Stimulated activated CD4-positive, alpha-beta T cell treated with anti-CD3 and anti-CD28 coated beads, Interleukin-4, amount 100 ng/mL, for 4 hours (primary cell): ENCODE measurements at places on chromosomes 3 and 15.

DNA sequence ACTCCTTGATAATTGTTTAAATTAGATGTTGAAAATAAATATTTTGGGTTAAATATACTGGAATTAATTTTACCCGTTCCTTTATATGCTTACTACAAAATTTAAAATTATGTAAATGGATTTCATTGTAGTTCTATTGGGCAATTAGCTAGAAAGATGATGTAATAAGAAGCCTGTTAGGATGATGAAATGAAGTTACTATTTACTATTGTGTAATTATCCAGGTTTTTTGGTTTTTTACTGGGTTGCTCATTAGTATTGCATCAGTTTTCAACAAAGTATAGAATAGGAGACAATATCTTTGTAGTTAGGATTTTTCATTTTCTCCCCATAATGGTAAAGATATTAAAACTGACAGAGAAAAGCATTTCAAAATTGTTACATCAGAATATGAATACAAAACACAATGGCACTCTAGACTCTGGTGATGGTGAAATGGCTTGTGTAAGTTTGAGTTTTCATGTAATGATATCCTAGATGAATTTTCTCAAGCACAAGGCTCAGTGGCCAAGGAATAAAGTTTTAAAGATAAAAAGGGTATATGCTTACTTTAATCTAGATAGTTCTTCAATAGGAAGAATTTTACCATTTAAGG, 222.0 kb downstream of the P3H2 start:
- DNase-seq: no peak

DNA sequence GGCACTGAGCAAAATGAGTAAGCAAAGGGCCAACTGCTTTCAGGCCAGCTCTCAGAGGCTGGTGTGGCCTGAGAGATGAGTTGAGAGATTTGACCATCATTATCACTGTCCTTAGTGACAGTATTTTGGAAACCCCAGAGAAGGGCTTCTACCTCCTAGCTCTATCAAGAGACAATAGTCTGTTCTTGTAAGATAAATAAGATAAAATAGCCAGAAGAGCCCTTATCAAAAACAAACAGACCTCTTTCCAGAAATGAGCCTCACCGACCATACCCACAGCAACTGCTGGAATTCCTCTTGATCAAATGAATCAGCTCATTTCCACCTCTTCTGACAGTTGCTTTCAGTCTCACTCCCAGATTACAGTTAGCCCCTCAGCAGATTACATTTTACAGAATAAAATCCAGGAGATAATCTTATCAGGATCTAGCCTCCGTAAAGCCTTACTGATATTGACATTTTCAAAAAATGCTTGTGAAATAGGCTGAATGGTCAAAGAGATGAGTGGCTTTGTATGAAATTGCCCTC, 4.5 kb downstream of the HDC start:
- no peak for DNase-seq

DNA sequence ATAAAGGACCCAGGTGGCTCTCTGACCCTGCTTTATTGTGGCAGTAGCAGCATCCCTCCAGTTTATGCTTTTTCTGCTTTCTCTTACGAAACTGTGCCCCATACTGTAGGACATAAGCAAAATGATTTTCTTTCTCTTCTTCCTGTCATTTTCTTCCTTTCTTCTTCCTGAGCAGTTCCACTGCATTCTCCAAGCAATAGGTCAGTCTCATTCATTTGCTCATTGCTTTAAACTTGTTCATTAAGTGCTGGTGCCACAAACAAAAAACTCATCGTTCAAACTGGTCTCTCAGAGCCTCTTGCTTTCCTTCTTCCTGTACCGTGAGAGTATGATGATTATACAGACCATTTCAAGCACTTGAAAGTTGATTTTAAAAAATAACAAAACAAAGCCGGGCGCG, 66.8 kb downstream of the PDE8A start:
- no peak for DNase-seq

DNA sequence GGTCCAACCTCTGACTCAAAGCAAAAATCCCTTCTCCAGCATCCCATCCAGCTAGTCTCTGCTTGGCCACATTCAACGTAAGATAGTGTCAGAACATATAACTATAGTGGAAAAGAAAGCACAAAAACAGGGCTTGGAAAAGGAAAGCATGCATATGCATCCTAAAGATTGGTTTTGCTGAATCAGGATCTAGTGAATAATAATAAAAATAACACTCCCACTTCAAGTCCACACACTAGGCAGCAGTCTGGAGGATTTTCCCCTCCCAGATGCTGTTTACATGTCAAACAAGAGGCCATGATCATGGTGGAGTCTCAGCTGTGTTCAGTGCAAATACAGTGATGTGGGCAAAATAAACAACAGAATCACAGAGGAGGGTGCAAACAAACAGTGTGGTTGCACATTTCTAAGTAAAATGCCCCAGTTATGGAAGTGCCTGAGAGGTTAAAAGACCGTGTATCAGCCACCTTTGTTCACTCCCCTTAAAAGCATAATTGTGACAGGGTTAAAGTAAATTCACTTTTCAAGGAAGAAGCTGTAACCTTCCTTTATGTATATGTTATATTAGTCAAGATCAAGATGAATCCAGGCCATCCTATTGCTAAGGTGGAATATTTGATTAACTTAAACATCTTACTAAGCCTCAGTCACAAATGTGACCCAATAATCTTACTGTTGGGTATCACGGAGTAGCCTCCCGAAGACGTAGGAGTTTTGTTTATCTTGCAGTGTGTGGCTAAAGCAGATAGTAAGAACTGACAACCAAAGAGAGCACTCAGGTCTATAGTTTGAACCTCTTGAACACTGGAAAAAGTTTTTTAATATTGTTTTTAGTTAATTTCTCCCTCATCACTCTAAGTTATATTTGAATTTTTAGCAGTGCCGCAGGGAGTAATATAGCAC, 424.5 kb downstream of the SOX2 start:
- DNase-seq: no peak

DNA sequence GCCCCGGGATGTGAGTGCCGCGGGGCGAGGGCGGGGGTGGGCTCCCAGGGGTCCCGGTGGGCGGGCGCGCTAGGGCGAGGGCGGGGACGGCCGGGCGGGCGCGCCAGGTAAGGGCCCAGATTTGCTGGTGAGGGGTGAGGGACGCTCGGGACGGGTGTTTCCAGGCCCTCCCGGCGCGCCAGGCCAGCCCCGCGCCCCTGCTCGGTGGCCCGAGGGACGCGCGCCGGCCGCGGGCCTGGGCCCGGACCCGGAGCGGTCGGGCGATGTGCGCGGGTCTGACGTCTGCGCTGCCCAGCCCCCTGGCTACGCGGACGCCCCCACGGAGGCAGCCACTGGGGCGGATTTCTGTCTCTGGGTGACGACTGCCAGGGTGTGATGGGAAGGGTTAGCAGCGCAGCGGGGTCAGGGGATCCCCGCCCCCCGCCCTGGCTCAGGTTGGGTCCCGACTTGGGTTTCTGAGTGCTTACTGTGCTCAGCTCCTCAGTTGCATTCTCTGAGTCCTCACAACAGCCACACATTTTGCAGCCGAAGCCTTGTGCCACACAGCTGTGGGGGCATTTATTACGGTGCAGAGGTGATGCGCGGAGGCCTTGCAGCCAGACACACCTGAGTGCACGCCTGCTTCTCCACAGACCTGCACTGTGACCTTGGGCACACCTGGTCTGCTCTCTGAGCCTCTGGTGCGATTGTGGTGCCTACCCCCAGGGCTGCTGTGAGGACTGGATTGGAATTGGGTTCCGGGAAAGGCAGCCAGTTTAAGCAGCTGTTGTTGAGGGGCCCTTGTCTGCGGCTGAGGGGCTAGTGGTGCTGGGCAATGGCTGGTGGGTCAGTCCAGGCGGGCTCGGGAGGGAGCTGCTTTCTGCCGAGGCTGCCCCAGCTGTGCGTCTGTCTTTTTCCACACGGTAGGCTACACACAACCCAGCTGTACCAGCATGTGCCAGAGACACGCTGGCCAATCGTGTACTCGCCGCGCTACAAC, 523 bp downstream of the HDAC11 start:
- peak; percentile 24 for DNase-seq

DNA sequence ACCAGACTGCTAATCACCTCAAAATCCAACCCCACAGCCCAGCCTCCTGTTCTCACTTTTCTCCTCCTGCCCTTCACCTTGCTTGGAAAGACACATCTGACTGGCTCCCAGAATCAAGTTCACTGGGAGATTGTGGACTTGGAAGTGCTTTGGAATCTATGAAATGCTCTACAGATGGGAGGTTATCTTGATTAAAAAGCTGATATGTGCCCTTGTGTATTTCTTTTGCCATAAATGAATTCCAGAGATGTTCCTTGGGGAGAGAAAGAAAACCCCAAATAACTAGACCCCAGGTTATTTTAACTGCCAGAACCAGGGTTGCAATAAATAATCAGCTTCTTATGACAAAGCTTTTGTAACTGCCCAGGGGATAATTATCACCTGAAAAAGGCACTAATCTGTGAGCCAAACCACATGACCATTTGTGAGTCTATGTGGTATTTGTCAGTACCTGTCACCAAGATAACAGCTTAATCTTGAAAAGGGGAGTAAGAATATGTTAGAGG, 21.7 kb upstream of the ARHGEF3 start:
- no peak for DNase-seq

DNA sequence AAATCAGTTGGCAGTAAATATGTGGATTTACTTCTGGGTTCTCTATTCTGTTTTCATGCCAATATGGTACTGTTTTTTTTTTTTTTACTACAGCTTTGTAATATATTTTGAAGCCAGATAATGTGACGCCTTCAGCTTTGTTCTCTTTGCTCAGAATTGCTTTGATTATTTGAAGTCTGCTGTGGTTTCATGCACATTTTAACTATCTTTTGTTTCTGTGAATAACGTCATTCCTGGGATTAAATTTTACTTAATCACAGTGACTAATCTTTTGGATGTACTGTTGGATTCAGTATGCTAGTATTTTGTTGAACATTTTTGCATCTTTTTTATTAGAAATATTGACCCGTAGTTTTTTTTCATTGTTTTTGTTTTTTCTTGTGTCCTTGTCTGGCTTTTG, 576.5 kb downstream of the ZNF385D start:
- no peak for DNase-seq

DNA sequence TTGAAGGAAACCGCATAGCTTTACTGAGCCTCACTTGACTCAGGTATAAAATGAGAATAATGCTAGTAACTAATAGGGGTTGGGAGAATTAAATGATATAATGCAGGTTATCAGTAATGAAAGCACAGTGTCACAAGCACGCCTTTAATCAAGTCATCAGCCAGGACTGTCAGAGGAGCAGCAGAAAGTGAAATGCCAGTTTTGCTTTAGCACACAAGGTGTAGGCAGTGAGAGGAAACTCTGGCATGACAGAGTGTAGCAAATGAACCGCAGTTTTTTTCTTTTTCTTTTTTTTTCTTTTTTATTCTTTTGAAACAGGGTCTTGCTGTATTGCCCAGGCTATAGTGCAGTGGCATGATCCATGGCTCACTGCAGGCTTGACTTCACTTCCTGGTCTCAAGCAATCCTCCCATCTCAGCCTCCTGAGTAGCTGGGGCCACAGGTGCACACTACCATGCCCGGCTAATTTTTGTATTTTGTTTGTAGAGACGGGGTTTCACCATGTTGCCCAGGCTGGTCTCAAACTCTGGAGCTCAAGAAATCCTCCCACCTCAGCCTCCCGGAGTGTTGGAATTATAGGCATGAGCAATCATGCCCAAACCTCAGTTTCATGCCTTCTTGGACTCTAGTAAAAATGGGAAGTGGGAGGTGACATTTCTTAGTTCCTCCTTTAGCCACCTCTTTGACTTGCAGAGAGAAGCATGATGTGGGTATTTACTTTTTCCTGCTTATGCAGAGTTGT, 9.7 kb upstream of the SCAANT1 start:
- no peak for DNase-seq

- no peak for DNase-seq
These were observed 11.0 kb downstream of the FBLN2 start for GRCh38 chr3:13559764-13560525.

- DNase-seq: no peak
These were observed 3.0 kb downstream of the MFGE8 start for GRCh38 chr15:88909956-88910831.

GRCh38 chr3:30180310-30181177, 425.9 kb upstream of the TGFBR2 start:
- no peak for DNase-seq

GRCh38 chr3:177193688-177194268, 3.5 kb downstream of the TBL1XR1 start:
- no peak for DNase-seq

DNA sequence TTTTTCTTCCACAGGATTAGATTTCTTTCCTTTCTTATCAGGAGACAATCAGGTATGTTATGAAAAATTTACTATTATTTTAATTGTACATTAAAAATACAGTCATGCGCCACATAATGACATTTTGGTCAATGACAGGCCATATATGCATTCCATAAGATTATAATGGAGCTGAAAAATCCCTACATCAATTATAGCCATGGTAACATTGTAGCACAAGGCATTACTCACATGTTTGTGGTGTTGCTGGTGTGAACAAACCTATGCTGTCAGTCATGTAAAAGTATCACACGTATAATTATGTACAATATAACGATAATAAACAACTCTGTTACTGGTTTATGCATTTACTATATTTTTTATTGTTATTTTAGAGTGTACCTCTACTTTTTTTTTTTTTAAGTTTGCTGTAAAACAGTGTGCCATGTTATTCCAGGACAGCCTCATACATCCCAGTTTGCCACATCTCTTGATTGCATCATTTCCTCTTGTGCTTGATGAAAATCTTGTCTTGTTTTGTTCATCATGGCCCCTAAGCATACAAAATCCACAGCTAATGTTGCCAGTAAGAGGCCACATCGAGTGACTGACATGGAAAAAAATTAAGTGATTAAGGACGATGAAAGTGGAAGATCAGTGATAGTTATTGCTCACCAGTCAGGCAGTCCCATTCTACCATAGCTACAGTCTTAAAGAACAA, 21.4 kb downstream of the CALML4 start:
- no peak for DNase-seq

- DNase-seq: no peak
These were observed 23.3 kb upstream of the NFKBIZ start for GRCh38 chr3:101825904-101826445.

DNA sequence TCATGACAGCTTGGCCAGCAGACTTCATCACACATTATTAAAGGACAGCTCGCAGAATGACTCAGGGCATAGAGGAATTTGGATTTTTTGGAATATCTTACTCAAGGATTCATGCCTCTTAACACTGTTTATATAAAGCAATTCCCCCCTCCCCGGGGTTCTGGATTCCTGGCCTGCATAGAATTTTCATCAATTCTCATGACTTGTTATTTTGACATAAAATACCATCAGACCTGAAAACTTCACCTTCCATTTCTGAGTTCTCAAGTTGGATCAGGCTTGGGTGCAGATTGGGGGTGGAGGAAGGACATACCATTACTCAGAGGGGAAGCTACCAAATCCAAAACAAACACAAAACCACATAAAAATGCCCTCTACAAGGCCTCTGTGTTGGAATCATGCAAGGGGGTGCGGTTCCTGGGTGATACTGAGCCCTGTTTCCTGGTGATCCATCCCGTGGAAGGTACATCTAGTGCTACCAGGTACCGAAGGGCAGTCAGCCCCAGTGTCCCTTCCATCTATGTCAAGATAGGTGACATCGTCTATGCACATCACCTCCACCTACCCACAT, 95.3 kb downstream of the DAPK2 start:
- no peak for DNase-seq

GRCh38 chr3:155367506-155367905, 74.0 kb upstream of the STRIT1 start:
- no peak for DNase-seq
